Natural killer cell (primary cell): ENCODE measurements at places on chromosomes 12 and 14. TPM values are rescaled to one million over a fixed set of nuclear protein-coding genes. Genes with fewer than 3 reads are reported as not detected.

VWF gene
- 0.71 TPM for total RNA-seq

SOAT2 gene
- total RNA-seq: not detected

STAC3 gene
- 3.8 TPM for total RNA-seq

CCDC198 gene
- total RNA-seq: not detected

PRPH gene
- not detected for total RNA-seq

ARHGEF25 gene
- 3.1 TPM for total RNA-seq

- H3K4me3 ChIP-seq: no peak overlapping the region
- no peaks in the 10 kb centered on the region for H3K4me1 ChIP-seq
- no peak overlapping the region for H3K27ac ChIP-seq
- H3K36me3 ChIP-seq: peaks cover 5% of the 10 kb centered on the region
- H3K27me3 ChIP-seq: no peaks in the 10 kb centered on the region
Observed at GRCh38 chr12:1115484-1116231, 124.6 kb downstream of the ERC1 start.

DNA sequence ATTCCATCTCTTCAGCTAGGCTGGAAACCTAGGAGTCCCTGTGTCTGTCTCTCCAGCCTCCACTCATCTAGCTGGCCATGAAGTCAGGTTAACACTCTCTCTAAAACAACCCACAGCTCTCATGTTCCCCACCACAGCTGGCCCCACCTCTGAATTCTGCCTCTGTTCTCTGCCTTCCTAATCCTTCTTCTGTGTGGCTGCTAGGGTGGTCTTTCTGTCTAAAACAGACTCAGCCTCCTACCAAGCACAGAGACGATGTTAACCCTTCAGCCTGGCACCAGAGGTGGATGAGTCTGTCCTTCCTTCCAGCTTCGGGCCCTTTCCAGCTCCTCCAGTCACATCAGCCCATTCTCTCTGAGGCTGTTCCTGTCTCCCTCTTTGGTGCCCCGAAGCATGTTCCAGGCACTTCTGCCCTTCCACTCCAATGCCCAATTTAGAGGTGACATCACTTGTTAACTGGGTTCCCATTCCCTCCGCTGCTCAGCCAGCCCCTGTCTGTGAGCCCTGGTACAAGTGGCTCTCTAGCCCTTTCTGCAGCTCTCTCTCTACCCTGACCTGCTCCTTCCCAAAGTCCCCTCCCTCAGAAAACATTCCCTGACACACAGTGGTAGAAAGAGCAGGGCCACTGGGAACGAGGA, 9.1 kb downstream of the FIGNL2 start:
- H3K4me3 ChIP-seq: no peak overlapping the region
- DNase-seq: no peak
- H3K27me3 ChIP-seq: peaks cover 4% of the 10 kb centered on the region
- no peak overlapping the region for H3K27ac ChIP-seq

DNA sequence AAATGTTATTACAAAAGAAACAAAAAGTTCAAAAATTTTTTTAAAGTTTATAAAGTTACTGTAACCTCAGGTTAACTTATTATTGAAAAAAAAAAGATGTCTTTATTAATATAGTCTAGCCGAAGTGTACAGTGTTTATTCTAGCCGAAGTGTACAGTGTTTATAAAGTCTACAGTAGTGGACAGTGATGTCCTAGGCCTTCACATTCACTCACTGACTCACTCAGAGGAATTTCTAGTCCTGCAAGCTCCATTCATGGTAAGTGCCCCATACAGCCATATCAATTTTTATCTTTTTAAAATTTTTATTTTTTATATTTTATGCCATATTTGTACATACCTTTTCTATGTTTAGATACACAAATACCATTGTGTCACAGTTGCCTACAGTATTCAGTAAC, 10.4 kb downstream of the ATG2B start:
- H3K4me3 ChIP-seq: no peak overlapping the region
- no peak for DNase-seq
- H3K27ac ChIP-seq: no peak overlapping the region
- H3K27me3 ChIP-seq: no peaks in the 10 kb centered on the region
- no peaks in the 10 kb centered on the region for H3K4me1 ChIP-seq

DNA sequence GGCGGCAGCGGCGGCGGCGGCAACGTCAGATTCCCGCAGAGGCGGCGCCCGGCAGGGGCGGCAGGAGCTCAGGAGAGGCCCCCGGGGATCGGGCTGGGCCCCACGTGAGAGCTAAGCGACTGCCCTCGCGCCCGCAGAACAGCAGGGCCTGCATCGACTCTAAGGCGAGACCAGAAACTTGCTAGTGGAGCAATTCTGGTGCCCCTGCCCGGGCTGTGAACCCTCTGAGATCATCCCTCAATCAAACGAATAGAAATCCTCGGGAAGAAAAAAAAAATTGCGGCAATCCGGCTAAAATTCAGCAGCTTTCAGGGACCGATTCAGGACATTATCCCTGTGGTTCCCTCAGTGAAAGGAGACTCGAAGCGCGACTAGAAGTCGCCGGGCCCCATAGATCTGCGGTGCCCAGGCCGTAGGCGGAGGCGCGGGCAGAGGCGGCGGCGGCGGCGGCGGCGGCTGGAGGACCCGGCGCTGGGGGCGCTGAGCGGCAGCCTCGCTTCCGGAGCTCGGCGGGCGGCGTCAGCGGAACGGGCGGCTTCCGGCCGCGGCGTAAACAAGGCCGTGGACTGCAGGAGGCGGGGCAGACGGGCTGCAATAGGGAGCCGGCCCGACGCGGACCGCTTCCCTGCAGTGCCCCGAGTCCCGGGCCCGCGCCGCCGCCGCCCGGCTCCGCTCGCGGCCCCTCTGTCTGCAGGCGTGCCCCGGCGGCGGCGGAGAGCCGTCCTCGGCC, at the start of gene KLHDC2:
Gene KLHDC2, plus strand, starts transcription at position 583 of the 730 bp plus-strand sequence. CDS start 316 bp downstream, outside the sequence.
- H3K27ac ChIP-seq: peak within 1 kb of the TSS; percentile 96
- peak; percentile 93 for DNase-seq
- no peaks in the 10 kb centered on the region for H3K36me3 ChIP-seq
- peaks cover 22% of the 10 kb centered on the region for H3K4me1 ChIP-seq

GRCh38 chr14:65002586-65003210, 16.0 kb downstream of the FNTB start:
- H3K4me1 ChIP-seq: no peaks in the 10 kb centered on the region
- H3K4me3 ChIP-seq: no peak overlapping the region
- H3K36me3 ChIP-seq: peaks cover 2% of the 10 kb centered on the region
- no peaks in the 10 kb centered on the region for H3K27me3 ChIP-seq

GRCh38 chr12:19474147-19474546, 34.9 kb downstream of the AEBP2 start:
- peaks cover 17% of the 10 kb centered on the region for H3K36me3 ChIP-seq
- H3K27me3 ChIP-seq: no peaks in the 10 kb centered on the region
- DNase-seq: no peak
- H3K4me3 ChIP-seq: no peak overlapping the region
- no peak overlapping the region for H3K27ac ChIP-seq

DNA sequence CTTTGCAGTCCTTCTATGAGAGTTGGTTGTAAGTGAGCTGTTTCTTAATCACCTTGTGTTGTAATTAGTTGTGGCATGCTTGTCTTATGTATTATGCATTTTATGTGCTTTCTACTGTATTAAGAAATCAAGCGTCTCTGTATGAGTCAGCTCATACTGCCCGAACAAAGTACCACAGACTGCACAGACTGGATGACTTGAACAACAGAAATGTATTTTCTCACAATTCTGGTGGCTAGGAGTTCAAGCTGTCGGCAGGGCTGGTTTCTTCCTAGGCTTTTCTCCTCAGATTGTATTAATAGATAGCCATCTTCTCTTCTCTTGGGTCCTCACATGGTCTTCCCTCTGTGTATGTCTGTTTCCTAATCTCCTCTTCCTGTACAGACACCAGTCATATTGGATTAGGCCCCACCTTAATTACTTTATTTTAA, 77.7 kb downstream of the FLRT2 start:
- H3K36me3 ChIP-seq: no peaks in the 10 kb centered on the region
- no peak overlapping the region for H3K4me3 ChIP-seq
- H3K27ac ChIP-seq: no peak overlapping the region
- H3K27me3 ChIP-seq: no peaks in the 10 kb centered on the region
- H3K4me1 ChIP-seq: no peaks in the 10 kb centered on the region

DNA sequence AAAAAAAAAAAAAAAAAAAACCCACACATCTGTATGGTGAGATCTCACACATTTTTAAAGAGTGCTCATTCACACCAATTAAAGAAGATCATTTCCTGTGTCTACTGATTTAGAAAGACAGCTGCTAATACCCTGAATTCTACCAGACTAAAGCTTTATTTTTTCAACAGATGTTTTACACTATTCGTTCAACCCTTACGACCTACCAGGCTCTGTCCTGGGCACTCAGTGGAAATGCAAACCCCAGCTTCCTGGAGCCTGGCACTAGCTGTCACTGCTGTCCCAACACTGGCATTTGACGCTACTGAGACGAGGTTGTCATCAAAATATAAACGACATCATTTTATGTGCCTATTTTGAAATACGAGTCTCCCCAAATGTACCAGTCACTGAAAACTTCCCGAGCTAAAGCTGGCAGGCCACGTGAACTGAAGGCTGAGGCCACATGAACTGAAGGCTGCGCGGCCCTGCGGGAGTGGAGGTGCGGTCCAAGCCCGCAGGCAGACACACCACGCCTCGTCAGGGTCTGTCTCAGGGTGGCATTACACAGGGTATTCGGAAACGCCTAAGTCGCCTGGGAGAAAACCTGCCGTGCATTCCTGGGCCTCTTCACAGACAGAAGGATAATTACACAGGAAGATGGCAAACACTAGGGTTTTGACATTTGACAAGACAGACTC, 27.2 kb downstream of the SLC15A4 start:
- H3K4me1 ChIP-seq: peaks cover 76% of the 10 kb centered on the region
- H3K27ac ChIP-seq: peak overlapping the region; percentile 100
- H3K4me3 ChIP-seq: peak overlapping the region; percentile 9

DNA sequence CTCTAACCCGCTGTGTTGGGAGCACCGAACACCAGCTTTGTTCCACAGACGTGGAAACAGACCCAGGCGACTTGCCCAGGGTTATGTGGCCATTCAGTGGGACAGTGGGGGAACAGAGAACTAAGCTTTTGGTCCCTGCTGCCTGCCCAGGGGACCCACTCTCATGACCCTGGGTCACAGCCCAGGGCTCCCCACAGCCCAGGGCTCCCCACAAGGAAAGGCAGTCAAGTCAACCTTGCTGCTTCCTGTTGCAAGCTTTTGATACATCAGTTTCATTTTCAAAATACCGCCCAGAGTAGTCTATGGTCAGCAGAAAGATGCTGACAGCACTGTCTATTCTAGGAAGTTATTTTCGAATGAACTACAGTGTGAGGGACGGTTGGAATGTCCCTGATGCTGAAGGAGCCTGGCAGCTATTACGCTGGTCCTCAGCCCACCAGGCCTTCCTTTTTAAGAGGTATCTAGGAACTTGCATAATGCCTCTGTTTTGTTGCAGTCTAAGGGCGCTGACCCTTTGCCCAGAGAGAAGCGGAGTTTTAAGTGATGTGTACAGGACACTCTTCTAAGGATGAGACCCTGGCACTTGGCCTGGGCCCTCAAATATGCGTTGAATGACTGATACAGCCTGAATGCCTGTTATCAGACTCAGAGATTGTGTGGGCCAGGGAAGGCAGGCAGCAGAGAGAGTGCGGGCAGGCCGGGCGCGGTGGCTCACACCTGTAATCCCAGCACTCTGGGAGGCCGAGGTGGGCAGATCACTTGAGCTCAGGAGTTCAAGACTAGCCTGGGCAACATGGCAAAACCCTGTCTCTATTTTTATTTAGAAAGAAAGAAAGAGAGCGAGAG, 12.6 kb upstream of the TTC7B start:
- peak overlapping the region; percentile 39 for H3K4me3 ChIP-seq
- peaks cover 17% of the 10 kb centered on the region for H3K4me1 ChIP-seq
- DNase-seq: no peak
- H3K27me3 ChIP-seq: no peaks in the 10 kb centered on the region
